ENCODE measurements at places on chromosomes 3 and 15. TPM values are rescaled to one million over a fixed set of nuclear protein-coding genes. Genes with fewer than 3 reads are reported as not detected.
A peak's percentile ranks its signal among the peaks of the same experiment; 100 is the strongest.

GRCh38 chr3:34361921-34362320 is 563.5 kb downstream of the PDCD6IP start:
- DNase-seq = no peak

DNA sequence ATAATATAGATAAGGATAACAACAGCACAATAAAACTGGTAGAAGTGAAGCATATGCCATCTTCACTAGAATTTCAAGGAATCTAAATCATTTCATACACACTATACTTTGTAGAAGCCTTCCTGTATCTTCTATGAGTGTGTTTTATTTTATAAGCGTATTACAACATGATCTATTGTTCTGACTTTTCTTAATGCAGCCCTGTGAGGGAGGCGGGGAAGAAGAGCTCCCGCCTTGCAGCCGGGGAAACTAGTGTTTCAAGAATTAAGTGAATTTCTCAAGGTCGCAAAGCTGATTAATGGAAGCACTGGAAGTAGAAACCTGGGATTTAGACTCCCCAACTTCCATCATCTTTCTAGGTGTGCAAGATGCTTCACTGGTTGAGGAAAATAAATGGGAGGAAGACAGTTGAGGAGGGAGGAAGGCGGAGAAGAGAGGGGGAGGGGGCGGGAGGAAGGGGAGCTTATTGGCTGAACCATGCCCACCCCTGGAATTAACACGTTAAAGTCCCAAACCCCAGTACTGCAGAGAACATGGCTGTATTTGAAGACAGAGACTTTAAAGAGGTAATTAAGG is 32.9 kb downstream of the VGLL4 start:
- no peak for DNase-seq

- DNase-seq = peak; percentile 99
These were observed 496 bp upstream of the STAG1 start for GRCh38 chr3:136752422-136753325.

GRCh38 chr3:72015463-72015862 is 230.5 kb upstream of the PROK2 start:
- DNase-seq = peak; percentile 87

DNA sequence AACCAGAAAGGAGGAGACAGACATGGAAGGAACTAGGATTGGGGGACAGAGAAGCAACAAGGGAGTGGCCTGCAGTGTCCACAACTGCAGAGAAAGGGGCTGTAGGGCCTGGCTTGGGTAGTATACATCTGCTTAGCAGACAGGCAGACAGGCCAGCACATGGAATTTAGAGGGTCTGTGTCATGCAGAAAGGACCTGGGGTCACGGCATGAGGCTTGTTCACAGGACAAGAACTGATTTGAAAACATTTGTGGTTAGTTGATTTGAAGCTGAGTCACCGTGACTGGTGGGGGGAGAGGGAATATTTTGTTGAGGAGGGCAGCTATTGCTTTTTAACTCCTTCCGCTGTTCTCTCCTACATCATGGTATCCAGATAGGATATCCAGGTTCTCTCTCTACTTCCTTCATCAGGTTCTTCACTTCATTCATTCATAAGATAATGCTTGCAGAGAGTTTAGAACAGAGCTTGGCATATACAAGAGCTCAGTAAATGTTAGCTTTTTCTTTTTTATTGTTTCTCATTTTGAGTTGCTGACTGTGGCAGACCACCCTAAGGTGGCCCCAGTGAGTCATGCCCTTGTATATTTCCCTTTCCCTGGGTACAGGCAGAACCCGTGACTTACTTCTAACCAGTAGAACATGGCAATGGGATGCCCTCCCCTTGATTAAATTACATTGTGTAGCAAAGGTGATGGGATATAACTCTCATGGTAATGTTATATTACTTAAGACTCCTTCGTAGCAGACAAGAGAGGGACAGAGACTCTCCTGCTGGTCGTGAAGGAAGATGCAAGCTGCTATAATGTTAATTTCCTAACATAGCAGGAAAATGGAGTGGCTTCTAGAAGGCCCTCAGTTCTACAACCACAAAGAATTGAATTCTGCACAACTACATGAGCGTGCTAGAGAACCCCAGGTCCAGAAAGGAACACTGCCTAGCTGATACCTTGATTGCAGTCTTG is 95.0 kb upstream of the NMNAT3 start:
- no peak for DNase-seq

- DNase-seq = no peak
These were observed 6.7 kb upstream of the P2RY1 start for GRCh38 chr3:152828075-152828840.

Gene SUCNR1
- polyA plus RNA-seq = 0.69 TPM
